ENCODE measurements at places on chromosomes 1 and 21.

GRCh38 chr1:153563991-153564390 lies 1.7 kb downstream of the S100A2 start:
- no peak for DNase-seq

DNA sequence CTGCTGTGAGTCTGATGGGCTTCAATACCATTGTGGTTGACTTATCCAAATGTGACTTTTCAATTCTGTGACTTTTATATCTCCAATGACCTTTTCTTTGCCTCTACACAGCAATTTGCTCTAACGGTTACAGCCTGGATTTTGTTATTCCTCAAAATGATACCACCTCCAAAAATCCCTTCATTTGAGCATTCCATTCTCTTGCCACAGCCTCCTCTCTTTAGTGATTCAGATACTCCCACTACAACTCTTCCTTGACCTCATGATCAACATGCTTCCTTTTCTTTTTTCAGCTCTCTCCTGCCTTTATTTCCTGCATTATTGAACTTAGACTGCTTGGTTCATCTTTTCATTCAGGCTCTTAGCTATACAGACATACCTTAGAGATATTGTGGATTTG lies 16.6 kb upstream of the IL19 start:
- peak; percentile 73 for DNase-seq

DNA sequence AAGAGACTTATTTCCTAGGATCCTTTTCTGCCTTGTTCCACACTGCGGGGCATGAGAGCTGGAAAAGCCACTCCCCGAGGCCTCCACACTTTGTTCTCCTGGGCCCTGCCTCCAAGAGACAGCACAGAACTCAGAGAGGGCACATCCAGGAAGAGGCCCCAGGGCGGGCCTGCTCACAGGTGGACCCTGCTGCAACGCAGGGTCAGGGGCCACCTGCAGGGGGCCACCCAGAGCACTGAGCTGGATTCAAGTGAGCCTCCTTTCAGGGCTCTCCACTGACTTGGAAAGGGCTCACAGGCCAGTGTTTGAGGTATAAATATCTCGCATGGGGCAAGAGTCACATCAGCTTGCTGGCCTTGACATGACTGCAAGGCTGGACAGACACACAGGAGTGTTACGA lies 4.8 kb downstream of the RGS16 start:
- DNase-seq, result no peak

DNA sequence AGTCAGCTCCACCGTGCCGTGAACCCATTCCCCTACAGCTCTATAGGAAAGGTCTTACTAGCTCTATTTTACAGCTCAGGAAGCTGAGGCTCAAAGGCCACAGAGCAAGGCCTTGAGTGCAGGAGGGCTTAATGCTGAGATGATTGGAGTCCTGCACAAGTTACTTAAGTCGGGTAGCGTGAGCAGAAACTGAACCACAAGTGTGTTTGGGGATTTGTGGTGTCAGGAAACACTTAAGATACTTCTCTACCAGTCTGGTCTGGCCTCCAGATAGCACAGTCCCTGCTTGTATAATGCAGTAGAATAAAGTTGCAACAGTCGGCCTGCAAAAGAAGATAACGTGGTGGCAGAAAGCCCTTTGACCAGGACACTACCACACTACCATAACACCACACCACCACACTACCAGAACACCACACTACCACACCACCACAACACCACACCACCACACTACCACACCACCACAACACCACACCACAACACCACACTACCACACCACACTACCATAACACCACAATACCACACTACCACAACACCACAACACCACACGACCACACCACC lies 118.1 kb downstream of the SPSB1 start:
- DNase-seq, result peak; percentile 37

GRCh38 chr1:81781749-81782148 lies 19.0 kb upstream of the ADGRL2 start:
- DNase-seq, result no peak

DNA sequence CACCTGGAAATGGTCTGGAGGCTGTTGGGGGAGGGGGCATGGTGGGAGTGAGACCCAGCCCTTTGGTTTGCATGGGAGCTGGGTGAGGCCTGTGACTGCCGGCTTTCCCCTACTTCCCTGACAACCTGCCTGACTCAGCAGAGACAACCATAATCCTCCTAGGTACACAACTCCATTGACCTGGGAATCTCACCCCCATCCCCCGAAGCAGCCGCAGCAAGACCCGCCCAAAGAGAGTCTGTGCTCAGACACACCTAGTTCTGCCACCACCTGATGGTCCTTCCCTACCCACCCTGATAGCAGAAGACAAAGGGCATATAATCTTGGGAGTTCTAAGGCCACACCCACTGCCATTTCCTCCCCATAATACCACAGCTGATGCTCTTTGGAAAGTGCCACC lies 168.6 kb downstream of the GIPC2 start:
- no peak for DNase-seq

DNA sequence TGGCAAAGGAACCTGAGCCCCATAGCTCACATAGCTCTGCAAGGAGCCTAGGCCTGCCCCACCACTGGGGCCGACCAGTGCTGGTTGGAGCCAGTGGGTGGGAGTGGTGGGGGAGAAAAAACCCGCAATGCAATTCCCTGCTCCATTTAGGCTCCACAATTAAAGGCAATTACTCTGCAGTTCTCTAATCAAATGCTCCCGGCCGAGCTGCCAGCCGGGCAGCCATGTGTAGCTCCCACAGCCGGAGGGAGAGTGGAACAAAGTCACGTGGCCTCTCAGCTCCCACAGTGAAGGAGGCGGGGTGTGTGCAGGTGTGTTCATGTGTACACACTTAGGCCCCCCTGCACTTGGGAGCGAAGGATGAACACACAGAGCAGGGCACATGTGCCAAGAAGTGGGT lies 81.6 kb downstream of the KIRREL1 start:
- no peak for DNase-seq

GRCh38 chr21:34844013-34844923 lies 175.5 kb downstream of the CLIC6 start:
- DNase-seq, result no peak

GRCh38 chr21:16870103-16870502 lies 642.7 kb upstream of the CXADR start:
- peak; percentile 31 for DNase-seq

DNA sequence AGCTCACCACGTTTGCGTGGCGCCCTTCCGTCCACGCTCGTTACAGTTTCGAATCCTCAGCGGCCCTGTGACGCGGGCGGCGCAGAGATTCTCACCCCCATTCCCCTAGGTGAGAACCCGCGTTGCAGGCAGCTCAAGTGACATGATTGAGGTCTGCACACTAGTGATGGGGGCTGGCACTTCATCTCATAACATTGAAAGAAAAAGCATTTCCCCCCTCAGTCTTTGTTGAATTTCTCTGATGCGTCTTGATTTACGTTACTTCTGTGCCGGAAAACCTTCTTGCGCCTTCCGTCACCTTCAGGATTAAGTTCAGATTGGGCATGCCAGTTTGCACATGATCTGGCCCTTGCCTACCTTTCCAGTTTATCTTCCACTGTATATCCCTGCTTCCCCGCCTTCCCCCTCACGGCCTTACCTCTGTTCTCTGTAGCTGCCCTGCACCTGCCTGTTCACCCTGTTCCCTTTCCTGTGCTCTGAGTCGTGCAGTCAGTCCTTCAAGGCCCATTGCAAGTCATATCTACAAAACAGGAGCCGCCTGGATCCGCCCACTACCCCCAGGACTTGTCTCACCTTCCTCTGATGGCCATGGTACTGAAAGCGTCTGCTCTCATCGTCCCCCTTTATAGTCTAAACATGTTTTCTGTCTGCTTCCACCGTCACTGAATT lies 1.1 kb downstream of the CTPS1 start:
- DNase-seq, result no peak

- DNase-seq, result no peak
Measured at GRCh38 chr1:158996998-158997397, 12.7 kb upstream of the IFI16 start.
